ENCODE measurements at places on chromosomes 7 and 10.

- DNase-seq: no peak
Measured at GRCh38 chr7:31065021-31065593, 13.0 kb downstream of the ADCYAP1R1 start.

GRCh38 chr10:75613685-75614504 lies 182.5 kb downstream of the LRMDA start:
- peak; percentile 43 for DNase-seq

DNA sequence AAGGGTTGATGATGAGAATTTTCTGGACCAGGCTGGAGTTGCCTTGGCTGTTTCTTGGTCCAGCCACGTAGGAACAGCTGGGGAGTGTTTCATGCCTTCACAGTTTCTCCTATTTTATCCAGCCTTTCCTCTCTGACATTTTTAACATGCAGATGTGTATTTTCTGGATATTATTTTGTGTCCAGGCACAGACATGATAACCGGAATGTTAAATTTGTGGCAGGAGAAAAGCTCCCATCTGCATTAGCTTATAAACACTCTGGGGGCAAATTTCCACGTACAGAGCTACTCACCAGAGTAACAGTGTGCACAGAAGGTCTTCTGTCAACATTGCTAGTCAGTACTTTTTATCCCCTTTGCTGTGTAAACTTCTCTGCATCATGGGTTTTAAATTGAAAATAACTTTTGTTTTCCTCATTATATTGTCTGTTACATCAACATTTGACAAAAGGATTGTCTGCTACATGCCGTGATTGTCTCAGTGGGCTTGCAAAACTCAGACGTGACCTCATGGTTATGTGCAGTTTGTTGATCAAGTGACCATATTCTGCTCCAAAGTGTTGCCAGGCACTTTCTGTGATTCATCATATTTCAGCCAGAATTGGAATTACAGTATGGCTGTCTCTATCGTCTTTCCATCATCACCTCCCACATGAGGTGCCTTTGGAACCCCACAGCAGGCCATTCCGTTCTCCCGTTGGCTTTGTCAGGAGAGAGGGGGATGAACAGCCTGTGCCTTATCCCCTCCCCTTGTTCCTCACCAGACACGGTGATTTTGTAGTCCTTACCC lies 41.4 kb downstream of the INSYN2A start:
- DNase-seq: no peak

GRCh38 chr10:102777711-102778453 lies 34.1 kb downstream of the WBP1L start:
- no peak for DNase-seq

- no peak for DNase-seq
Measured at GRCh38 chr10:87579563-87579962, 74.9 kb downstream of the MINPP1 start.

GRCh38 chr7:134435161-134435920 lies 23.6 kb downstream of the AKR1B1 start:
- no peak for DNase-seq

- no peak for DNase-seq
Measured at GRCh38 chr10:52571516-52572182, 200.9 kb downstream of the MBL2 start.

- DNase-seq: no peak
Measured at GRCh38 chr7:69714886-69715576, 116.8 kb downstream of the AUTS2 start.

- DNase-seq: no peak
Measured at GRCh38 chr7:126843336-126843735, 409.4 kb downstream of the GRM8 start.

DNA sequence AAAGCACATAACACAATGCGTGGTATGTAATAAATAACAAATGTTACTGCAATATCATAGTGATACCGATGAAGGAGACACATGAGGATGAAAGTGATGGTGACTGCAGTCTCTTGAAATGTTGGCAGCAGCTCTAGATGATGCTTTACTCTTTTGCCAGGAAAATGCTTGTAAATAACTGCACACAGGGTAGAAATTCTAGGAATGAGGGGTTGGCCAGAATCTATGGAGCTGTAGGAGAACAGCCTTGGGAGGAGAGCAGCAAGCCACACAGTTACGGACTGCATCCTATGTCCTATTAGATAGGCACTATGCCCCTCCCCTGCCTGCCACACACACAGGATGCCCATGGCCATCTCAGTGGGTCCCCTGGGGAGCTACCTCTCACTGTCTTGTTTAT lies 97.6 kb upstream of the GSDME start:
- DNase-seq: no peak

GRCh38 chr7:49666764-49667163 lies 106.7 kb upstream of the VWC2 start:
- DNase-seq: no peak

Data from pons (tissue), 1 donor.